ENCODE measurements at places on chromosomes 12 and 14. TPM values are rescaled to one million over a fixed set of nuclear protein-coding genes. Genes with fewer than 3 reads are reported as not detected.

- H3K36me3 ChIP-seq, result peaks cover 2% of the 10 kb centered on the region
- no peak overlapping the region for H3K27ac ChIP-seq
- no peak overlapping the region for H3K4me3 ChIP-seq
- no peak for DNase-seq
- H3K27me3 ChIP-seq, result no peaks in the 10 kb centered on the region
Observed at GRCh38 chr12:111748151-111748672, 18.5 kb upstream of the ALDH2 start.

Gene DPF3
- polyA plus RNA-seq, result 14.9 TPM

- H3K4me3 ChIP-seq, result no peak overlapping the region
- H3K27me3 ChIP-seq, result no peaks in the 10 kb centered on the region
- DNase-seq, result no peak
- no peak overlapping the region for H3K27ac ChIP-seq
- no peaks in the 10 kb centered on the region for H3K36me3 ChIP-seq
Observed at GRCh38 chr12:68276402-68276930, 23.1 kb upstream of the IL22 start.

GRCh38 chr12:116996093-116996492 lies 85.3 kb downstream of the FBXW8 start:
- DNase-seq, result no peak
- H3K4me3 ChIP-seq, result no peak overlapping the region
- no peaks in the 10 kb centered on the region for H3K36me3 ChIP-seq
- no peaks in the 10 kb centered on the region for H3K4me1 ChIP-seq
- no peaks in the 10 kb centered on the region for H3K27me3 ChIP-seq
- H3K27ac ChIP-seq, result no peak overlapping the region

Gene RNASE3
- 0.51 TPM for polyA plus RNA-seq

Gene LTBP2
- 2.4 TPM for polyA plus RNA-seq

- no peak for DNase-seq
- H3K36me3 ChIP-seq, result no peaks in the 10 kb centered on the region
- H3K27me3 ChIP-seq, result no peaks in the 10 kb centered on the region
Observed at GRCh38 chr14:42545636-42546035, 939.0 kb downstream of the LRFN5 start.

DNA sequence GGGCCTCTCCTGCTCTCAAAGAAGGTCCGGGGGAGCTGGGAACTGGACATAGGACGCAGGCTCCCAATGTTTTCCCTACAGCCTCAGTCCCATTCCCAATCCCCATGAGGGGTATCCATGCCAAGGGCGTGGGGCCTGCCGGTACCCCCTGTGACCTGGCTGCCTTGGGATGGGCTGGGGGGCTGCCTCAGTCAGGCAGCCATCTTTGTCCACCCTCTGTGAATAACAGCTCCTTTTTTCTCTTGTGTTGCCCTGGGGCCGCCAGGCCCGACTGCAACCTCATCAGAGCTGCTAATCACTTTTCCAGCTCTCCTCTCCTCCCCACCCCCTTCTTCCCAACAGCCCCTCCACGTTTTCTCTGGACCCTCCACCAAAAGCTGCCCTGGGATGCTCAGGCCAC lies 11.2 kb downstream of the FIGNL2 start:
- H3K27me3 ChIP-seq, result peaks cover 1% of the 10 kb centered on the region
- H3K4me1 ChIP-seq, result no peaks in the 10 kb centered on the region
- no peak overlapping the region for H3K4me3 ChIP-seq

Gene A2M
- polyA plus RNA-seq, result 46.4 TPM

Gene G2E3
- polyA plus RNA-seq, result 5.0 TPM

DNA sequence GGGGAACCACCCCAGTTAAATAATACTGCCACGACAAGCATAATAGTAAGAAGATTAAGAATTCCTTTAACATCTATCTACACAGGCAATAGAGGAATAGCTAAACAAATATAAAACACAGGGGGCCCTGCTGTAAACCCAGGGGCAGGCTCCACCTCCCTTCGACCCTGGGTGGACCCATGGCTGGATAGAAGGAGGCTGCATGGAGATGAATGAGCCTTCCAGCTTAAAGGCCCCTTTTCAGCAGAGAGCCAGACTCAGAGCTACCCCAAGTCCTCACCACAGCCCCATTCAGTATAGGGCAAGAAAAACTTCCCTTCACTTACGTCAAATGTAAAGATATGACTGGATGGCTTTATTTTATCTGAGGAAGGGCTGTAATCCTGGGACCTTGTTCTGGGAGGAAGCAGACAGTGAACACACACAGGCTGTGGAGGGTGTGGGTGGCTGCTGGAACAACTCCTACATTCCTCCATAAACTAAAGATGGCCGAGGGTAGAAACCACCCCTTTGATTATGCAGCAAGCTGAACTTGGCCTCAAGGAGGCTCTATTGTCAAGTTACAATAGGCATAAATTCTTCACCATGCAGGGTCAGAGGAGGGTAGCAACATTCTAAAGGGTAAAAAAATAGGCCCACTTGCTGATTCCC lies 30.4 kb downstream of the NUAK1 start:
- no peaks in the 10 kb centered on the region for H3K27me3 ChIP-seq
- no peak overlapping the region for H3K4me3 ChIP-seq
- H3K27ac ChIP-seq, result peak overlapping the region; percentile 12
- H3K4me1 ChIP-seq, result peaks cover 82% of the 10 kb centered on the region
- DNase-seq, result no peak

DNA sequence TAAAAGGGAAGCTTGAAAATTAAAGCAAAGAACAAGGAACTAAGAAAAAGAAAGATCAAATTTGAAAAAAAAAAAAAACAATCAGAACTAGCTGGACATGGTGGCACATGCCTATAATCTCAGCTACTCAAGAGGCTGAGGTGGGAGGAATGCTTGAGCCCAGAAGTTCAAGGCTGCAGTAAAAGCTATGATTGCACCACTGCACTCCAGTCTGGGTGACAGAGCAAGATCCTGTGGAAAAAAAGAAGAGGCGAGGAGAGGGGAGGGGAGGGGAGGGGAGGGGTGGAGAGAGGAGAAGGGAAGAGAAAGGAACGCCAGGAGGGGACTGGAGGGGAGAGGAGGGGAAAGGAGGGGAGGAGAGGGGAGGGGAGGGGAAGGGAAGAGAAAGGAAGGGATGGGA lies 43.0 kb downstream of the EEA1 start:
- no peaks in the 10 kb centered on the region for H3K27me3 ChIP-seq
- H3K4me3 ChIP-seq, result no peak overlapping the region
- peaks cover 33% of the 10 kb centered on the region for H3K36me3 ChIP-seq
- no peak for DNase-seq
- H3K4me1 ChIP-seq, result no peaks in the 10 kb centered on the region

GRCh38 chr12:119959435-119959834 lies 29.6 kb upstream of the BICDL1 start:
- no peak overlapping the region for H3K27ac ChIP-seq

Gene TGM1
- polyA plus RNA-seq, result 0.86 TPM

- no peaks in the 10 kb centered on the region for H3K27me3 ChIP-seq
- no peaks in the 10 kb centered on the region for H3K4me1 ChIP-seq
- H3K36me3 ChIP-seq, result no peaks in the 10 kb centered on the region
Observed at GRCh38 chr12:5882511-5883190, 62.4 kb downstream of the ANO2 start.

DNA sequence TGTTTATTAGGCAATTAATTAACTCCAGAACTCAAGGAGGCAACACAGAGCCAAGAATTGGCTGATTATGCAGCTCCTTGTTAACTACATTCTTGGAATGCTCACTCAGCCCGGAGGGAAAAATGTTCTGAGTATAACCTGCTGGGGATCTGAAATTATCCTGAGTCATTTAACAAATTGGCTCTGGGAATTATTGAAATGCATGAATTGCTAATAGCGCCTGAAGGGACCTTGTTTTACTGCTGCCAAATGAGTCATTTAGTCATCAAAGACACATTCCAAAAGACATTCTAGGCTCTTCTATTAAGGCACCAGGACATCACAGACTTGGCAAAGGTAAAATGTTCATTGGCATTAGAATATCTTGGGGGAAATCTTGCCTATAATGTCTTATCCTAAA lies 13.0 kb downstream of the TMEM52B start:
- DNase-seq, result no peak
- no peaks in the 10 kb centered on the region for H3K27me3 ChIP-seq
- no peak overlapping the region for H3K27ac ChIP-seq
- H3K4me3 ChIP-seq, result no peak overlapping the region

- no peaks in the 10 kb centered on the region for H3K27me3 ChIP-seq
- DNase-seq, result no peak
- H3K4me1 ChIP-seq, result peaks cover 21% of the 10 kb centered on the region
- peaks cover 66% of the 10 kb centered on the region for H3K36me3 ChIP-seq
- H3K27ac ChIP-seq, result no peak overlapping the region
Observed at GRCh38 chr14:69073915-69074314, 79.0 kb downstream of the DCAF5 start.

Gene TAS2R30
- 0.08 TPM for polyA plus RNA-seq
